GOT3 (cell line): ENCODE measurements at places on chromosomes 2 and 18.

DNA sequence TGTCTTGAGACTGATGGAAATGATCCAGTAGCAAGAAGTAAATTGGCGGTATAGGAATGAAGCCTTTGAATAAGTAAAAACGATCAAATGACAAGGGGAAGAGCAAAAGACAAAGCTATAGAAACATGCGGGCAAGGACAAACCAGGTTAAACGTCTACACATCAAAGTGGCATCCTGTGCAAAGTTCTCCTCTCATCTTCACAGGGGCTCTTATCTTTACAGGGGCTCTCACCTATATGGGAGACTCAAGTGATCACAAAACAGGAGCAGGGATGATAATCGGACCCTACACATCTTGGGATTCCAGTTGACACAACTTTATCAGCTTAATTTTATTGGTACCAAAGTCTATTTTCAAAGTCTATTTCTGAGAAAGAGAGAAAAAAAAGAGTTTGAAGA is 1778.9 kb upstream of the CELF4 start:
- no peak for DNase-seq

DNA sequence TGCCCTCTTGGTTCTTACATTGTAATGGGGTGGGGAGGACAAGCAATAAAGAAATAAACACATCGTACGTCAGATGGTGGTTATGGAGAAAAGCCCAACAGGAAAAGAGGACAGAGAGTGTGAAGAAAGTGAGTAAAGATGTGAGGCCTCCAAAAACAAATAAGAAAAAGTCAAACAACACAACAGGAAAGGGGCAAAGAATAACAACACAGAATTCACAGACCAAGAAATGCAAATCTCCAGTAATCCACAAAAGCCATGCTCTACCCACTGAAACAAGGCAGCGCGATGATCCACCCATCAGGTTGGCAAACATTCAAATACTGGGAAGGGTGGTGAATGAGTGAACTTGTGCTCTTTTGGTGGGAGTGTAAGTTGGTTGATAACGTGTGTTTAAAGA is 16.7 kb upstream of the DUSP2 start:
- DNase-seq, result no peak

DNA sequence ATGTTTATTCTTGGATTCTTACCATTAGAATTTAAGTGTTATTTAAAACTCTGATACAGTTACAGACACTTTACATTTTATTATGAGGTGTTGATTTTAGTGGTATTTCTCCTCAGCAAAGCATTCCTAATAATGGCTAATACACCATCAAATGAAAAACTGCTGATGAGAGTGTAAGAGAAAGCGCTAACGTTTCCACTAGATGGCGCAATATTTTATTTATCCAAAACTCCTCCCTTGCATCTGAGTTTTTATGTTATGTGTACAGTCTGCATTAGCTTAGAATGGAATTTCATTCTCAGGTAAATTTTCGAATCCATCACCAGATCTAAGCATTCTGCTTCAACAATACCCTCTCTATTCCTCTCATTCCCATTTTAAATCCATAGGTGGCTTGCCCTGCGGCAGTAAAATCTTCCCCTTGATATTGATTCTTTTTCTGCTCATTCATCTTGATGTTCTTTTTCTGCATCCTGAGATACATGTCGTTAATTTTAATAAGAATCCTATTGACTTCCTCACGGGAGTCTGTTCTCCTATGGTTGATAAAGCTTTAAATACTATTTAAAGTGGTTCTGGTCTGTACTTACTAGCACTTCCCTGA is 53.9 kb downstream of the PRKRA start:
- no peak for DNase-seq

- DNase-seq, result no peak
These were observed 83.1 kb upstream of the FZD5 start for GRCh38 chr2:207852791-207853190.

GRCh38 chr18:30622635-30623034 is 419.9 kb downstream of the DSC3 start:
- no peak for DNase-seq

DNA sequence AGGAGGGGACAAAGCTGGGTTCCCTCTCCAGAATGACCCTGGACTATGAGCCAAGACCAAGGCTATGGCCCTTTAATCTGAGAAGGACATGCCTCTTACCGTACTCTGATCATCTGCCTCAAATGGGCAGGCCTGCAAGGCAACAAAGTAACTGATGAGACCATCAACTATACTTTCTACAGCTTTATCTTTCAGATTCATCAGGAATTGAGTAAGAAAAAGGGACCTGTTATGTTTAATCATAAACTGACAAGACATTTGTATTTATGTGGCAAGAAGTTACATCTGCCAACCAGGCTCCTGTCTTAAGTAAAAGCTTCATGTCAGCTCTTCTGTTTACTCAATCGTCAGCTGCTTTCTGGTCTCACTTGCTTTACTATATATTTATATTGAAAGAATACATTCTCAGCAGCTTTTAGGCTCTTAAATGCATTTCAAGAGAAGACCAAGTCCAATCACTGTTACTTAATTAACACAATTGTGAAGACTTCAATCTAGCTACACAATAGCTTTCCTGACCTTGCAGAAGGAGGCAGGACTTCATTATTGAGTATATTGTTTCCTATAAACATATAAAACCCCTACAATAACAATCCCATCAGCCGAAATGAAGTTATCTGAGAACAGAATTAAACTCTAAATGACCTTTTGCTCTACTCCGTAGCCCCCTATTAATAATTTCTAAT is 163.8 kb downstream of the ETAA1 start:
- no peak for DNase-seq

DNA sequence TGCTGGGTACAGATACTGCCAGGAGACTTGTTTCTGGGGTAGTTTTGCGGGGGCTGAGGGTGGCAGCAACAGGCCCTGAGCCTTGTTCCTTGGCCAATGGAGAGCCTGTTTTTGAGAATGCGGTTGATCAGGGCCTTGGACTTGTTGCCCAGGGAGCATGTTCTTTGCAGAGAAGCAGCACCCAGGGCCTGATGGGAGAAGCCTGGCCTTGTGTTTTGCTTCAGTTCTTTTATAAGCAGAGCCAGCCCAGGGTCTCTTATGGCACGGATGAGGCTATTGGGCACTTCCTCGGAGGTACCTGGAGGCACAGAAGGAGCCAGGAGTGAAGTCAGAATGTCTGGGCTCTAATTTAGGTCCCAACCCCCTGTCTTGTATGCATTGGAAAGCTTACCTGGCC is 85.1 kb upstream of the MCFD2 start:
- no peak for DNase-seq

DNA sequence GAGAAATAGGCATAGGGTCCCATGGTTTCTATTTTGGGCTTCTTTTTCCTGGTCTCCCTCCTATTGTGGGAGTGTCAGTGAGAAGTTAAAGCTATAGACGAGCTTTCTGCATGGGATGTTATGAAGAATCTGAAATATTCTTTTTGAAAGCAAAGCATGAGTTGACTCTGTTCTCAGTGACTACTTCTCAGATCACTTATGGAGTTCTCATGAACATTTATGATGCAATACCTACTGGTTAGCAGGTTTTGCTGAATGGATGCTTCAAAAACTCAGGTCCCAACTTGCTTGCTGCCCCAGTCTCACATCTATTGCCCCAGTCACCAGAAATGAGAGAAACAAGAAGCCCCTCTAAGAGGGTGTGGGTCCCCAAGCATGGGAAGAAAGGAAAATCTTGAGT is 365.0 kb downstream of the HRH4 start:
- DNase-seq, result no peak

DNA sequence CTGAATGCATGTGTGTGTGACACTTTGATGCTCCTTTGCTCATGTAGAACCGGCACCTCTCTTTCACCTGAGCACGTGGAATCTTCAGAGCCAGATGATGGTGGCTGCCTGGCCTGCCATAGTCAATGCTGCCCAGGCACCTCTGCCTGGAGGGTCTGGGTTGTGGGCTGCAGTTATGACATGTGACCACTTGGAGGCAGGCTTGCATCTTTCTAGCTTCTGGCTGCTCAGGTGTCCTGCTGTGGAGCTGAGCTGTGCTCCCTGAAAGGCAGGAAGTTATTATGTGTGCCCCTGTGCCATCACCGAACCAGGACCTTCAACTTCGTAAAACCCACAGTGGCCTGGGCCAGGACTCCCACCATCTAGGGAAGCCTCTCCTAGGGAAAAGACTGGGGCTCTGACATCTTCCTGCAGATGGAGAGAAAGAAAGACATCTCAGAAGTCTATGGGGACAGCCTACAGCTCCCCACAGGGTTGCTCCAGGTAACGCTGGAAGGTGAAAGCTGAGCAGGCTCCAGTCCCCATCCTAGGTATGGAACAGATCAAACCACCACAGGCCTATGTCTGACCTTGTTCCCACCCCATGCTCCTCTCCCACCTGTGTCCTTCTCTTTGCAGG is 30.2 kb downstream of the PSD4 start:
- DNase-seq, result peak; percentile 29

GRCh38 chr2:28413152-28413898 is 20.7 kb downstream of the FOSL2 start:
- no peak for DNase-seq

DNA sequence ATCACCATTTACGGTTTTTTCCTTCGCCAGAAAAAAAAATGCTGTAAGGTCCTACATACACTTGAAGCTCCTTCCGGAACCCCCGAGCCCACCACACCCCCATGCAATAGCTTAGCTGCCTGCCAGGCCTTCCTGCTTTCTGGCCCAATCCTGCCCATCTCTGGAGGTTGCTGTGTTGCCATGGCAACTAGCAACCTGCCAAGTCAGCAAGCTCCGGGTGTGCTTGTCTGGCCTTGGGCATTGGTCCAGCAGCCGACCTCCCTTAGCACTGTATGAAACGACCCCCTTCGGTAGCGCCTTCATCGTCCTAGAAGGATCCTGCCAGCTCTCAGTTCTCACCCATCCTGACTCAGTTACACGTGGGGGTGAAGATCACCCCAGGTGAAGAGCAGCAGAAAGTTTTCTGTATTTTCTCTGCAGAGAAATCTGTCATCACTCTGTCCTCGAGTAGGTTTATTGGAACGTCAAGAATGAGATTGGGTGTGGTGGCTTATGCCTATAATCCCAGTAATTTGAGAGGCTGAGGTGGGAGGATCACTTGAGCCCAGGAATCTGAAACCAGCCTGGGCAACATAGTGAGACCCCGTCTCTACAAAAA is 47.4 kb upstream of the MTCL1 start:
- no peak for DNase-seq

DNA sequence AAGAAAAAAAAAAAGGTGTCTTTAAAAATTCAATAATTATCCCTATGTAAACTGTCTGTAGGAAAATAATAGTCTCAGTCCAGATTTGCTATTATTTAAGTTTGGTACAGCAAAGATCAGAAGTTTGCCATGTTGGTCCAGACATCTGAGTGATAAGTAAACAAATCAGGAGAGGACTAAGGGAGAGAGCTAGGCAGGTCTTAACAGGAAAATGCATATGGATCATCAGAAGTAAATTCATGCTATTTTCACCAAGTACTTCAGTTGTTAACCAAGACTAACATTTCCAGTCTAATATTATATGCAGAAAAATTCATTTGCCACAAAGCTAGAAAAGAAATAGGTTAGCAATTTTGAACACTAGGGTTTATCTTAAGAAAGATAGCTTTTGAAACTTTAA is 95.0 kb upstream of the STK17B start:
- no peak for DNase-seq

- DNase-seq, result no peak
These were observed 116.7 kb upstream of the ALKAL2 start for GRCh38 chr2:404581-404980.
